ENCODE measurements at places on chromosomes 5 and 9. TPM values are rescaled to one million over a fixed set of nuclear protein-coding genes. Genes with fewer than 3 reads are reported as not detected.

- H3K4me3 ChIP-seq, result no peak overlapping the region
- DNase-seq, result no peak
- H3K36me3 ChIP-seq, result no peaks in the 10 kb centered on the region
Observed at GRCh38 chr5:54259090-54259489, 51.3 kb downstream of the ARL15 start.

GRCh38 chr5:180130291-180130869, 58.8 kb upstream of the RNF130 start:
- H3K27ac ChIP-seq, result peak overlapping the region; percentile 52
- peak overlapping the region; percentile 8 for H3K4me3 ChIP-seq
- H3K36me3 ChIP-seq, result no peaks in the 10 kb centered on the region
- peaks cover 14% of the 10 kb centered on the region for H3K27me3 ChIP-seq
- DNase-seq, result no peak

DNA sequence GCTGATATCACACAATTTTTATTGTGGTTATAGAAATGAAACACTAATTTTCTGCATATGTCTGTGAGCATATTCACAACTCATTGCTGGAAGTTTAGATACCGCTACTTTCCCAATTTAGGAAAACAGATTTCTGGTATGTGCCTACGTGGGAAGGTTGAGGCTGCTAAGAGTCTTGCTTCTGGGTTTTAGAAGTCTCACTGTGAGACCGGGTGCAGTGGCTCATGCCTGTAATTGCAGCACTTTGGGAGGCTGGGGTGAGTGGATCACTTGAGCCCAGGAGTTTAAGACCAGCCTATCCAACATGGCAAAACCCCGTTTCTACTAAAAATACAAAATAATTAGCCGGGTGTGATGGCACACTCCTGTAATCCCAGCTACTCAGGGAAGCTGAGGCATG, 39.6 kb downstream of the UBAP1 start:
- H3K36me3 ChIP-seq, result no peaks in the 10 kb centered on the region
- no peak overlapping the region for H3K27ac ChIP-seq
- no peak overlapping the region for H3K4me3 ChIP-seq
- no peak for DNase-seq
- no peaks in the 10 kb centered on the region for H3K27me3 ChIP-seq
- H3K4me1 ChIP-seq, result no peaks in the 10 kb centered on the region

GRCh38 chr5:9166202-9167112, 379.4 kb downstream of the SEMA5A start:
- no peaks in the 10 kb centered on the region for H3K4me1 ChIP-seq
- peaks cover 1% of the 10 kb centered on the region for H3K27me3 ChIP-seq
- DNase-seq, result no peak
- H3K36me3 ChIP-seq, result no peaks in the 10 kb centered on the region
- H3K27ac ChIP-seq, result no peak overlapping the region

GRCh38 chr9:18909140-18910018, 123.6 kb downstream of the SAXO1 start:
- H3K4me1 ChIP-seq, result peaks cover 23% of the 10 kb centered on the region
- H3K36me3 ChIP-seq, result peaks cover 11% of the 10 kb centered on the region
- no peak for DNase-seq
- no peak overlapping the region for H3K27ac ChIP-seq

- peaks cover 7% of the 10 kb centered on the region for H3K27me3 ChIP-seq
- H3K27ac ChIP-seq, result no peak overlapping the region
- no peak for DNase-seq
- H3K36me3 ChIP-seq, result no peaks in the 10 kb centered on the region
Observed at GRCh38 chr9:133458643-133459312, 1.0 kb upstream of the CACFD1 start.

DNA sequence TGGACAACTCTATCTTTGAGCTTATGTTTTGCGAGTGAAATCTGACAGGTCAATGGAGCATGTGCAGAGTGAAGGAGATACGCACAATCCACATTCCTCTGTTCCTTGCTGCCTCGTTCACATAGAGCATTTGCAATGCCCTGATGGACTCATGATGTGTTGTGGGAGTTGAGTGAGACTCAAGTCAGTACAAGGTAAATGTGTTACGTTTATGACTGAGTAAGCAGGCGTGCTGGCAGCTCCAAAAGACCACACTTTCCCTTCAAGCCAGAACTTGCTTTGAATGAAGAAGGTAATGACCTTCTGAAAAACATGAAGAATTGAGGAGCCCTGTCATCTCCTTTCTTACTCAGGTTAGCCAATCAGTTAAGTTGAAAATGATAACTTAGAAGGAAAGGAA, 477.8 kb downstream of the CTNND2 start:
- no peak for DNase-seq
- H3K36me3 ChIP-seq, result no peaks in the 10 kb centered on the region
- no peaks in the 10 kb centered on the region for H3K4me1 ChIP-seq

- H3K4me3 ChIP-seq, result no peak overlapping the region
- DNase-seq, result no peak
- H3K27me3 ChIP-seq, result peaks cover 2% of the 10 kb centered on the region
- no peak overlapping the region for H3K27ac ChIP-seq
Observed at GRCh38 chr5:94503677-94504076, 114.7 kb downstream of the KIAA0825 start.

- no peaks in the 10 kb centered on the region for H3K4me1 ChIP-seq
- DNase-seq, result no peak
- H3K27ac ChIP-seq, result no peak overlapping the region
- H3K36me3 ChIP-seq, result no peaks in the 10 kb centered on the region
Observed at GRCh38 chr5:133450286-133450685, 162.1 kb downstream of the FSTL4 start.

DNA sequence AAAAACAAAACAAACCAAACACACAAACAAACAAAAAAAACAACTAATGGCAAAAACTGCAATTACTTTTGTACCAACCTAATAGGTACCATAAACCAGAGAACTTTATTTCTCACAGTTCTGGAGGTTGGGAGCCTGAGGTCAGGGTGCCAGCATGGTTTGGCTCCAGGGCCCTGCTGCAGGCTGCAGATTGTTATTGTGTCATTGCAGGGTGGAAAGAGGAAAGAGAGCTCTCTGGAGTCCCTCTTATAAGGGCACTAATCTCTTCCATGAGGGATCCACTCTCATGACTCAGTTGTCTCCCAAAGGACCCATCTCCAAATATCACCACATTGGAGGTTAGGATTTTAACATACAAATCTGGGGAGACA, 64.9 kb upstream of the CPEB4 start:
- H3K4me3 ChIP-seq, result no peak overlapping the region
- no peak overlapping the region for H3K27ac ChIP-seq
- H3K36me3 ChIP-seq, result peaks cover 5% of the 10 kb centered on the region
- H3K4me1 ChIP-seq, result peaks cover 14% of the 10 kb centered on the region
- peaks cover 1% of the 10 kb centered on the region for H3K27me3 ChIP-seq

The RPL37 gene
- total RNA-seq, result 1,272 TPM
